Activated effector memory CD4-positive, alpha-beta T cell treated with Interleukin-2 at 50 U/mL for 16 hours (primary cell): ENCODE measurements at places on chromosomes 5 and 9.
A peak's percentile ranks its signal among the peaks of the same experiment; 100 is the strongest.

- DNase-seq, result no peak
Observed at GRCh38 chr9:100459963-100460362, 13.0 kb upstream of the TMEFF1 start.

- no peak for DNase-seq
Observed at GRCh38 chr9:138033950-138034349, 156.4 kb downstream of the CACNA1B start.

- no peak for DNase-seq
Observed at GRCh38 chr9:136714893-136715274, 2.5 kb downstream of the DIPK1B start.

GRCh38 chr5:10122076-10122726 is 127.5 kb downstream of the ATPSCKMT start:
- DNase-seq, result no peak

- no peak for DNase-seq
Observed at GRCh38 chr9:22722492-22722891, 275.9 kb downstream of the DMRTA1 start.

GRCh38 chr9:92663951-92664350 is 6.0 kb downstream of the IPPK start:
- DNase-seq, result no peak

- DNase-seq, result no peak
Observed at GRCh38 chr9:36091026-36091953, 45.2 kb upstream of the GLIPR2 start.

DNA sequence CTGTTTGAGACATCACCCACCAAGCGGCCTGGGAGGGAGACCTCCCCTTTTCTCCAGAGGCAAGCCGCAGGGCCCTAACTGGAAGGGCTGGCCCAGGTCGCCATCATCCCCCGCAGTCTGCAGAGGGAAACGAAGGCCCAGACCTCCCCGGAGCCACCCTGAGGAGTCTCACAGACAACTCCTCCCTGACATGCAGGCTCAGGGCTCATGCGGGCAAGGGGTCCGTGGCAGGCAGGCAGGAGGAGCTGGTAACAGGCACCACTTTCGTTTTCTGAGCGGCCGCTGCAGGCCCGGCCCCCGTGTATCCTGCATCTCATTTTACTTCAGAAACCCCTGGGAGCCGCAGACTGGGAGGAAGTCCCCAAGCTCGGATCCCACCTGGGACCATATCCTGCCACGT is 192.0 kb upstream of the PPP1R26 start:
- DNase-seq, result no peak

- DNase-seq, result no peak
Observed at GRCh38 chr5:75203604-75204003, 33.1 kb downstream of the ANKRD31 start.

GRCh38 chr9:109414125-109414785 is 83.9 kb downstream of the PTPN3 start:
- DNase-seq, result no peak

GRCh38 chr5:35228310-35228709 is 2.0 kb downstream of the PRLR start:
- no peak for DNase-seq

DNA sequence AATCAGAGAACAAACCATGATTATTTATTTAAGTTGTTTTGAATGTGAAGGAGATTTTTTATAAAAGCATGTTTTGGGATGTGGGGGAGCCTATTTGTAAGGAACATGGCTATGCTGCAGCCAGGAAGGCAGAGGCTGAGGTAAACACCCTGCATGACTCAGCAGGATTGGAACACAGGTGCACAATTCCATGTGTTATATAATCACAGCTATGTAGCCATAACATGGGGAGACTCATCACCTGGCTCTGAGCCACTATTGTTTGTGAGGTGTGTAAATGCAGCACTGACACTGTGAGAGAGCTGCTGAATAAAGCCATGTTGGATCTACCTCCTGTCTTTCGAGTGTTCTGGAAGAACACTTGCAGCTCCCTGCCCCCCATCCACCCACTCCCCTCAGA is 1009.8 kb downstream of the DNAH5 start:
- DNase-seq, result no peak

DNA sequence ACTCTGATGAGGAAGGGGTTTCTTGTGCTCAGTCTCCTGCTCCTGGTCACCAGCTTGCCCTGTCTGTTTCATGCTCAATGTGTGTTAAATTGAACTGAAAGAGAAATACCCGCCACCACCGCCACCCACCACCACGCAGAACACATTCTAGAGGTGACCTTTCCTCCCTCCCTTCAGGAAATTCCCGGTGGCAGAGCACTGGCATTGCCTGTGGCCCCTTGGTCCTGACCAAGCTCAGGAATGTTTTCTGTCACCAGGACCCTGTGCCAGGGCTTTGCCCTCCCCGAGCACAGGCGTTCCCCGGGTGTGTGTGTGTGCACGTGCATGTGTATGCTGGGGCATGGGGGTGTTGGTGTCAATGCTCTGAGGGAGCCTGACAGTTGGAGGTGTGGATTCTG is 10.2 kb upstream of the SLC25A51 start:
- no peak for DNase-seq

DNA sequence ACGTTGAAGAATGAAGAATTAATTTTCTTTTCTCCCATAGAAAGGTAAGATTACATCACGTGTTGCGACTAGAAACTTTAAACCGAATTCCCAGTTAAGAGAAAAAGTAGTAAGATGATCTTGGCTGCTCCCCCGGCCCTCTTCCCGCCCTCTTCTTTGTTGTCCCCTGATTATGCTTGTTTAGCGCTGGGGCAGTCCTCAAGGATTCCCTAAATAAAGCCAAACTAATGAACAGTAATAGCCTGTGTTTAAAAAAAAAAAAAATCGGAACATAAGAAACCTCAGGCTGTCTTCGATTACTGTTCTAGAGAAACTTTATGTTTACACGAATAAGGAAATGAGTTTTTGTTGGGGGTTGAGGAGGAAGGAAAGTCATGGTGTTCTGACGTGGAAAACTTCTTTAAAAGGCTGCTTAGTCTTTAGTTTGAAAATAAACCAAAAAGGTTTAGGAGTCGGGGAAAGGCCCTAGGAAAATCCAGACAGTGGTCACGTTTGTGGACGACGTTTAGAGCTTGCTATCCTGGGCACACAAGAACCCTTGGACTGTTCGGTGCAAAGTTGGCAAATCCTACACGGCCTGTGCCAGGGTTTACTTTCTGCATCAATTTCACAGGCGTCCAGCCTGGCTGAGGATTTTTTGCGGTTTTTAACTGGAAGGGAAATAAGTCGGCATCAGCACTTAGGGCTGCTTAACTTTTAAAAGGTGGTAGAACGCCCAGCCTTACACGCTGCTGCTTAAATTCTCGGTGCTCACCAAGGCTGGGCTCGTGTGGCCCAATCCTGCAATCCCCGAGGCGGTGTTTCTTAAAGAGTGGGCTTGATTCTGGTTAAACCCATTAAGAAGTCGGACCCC is 1.1 kb upstream of the MAT2B start:
- DNase-seq, result peak; percentile 27

- no peak for DNase-seq
Observed at GRCh38 chr9:133275105-133276000, at the start of gene ABO. TSS of gene ABO (minus strand) at chr9:133275201.

GRCh38 chr5:39176759-39177630 is 42.4 kb downstream of the FYB1 start:
- no peak for DNase-seq

DNA sequence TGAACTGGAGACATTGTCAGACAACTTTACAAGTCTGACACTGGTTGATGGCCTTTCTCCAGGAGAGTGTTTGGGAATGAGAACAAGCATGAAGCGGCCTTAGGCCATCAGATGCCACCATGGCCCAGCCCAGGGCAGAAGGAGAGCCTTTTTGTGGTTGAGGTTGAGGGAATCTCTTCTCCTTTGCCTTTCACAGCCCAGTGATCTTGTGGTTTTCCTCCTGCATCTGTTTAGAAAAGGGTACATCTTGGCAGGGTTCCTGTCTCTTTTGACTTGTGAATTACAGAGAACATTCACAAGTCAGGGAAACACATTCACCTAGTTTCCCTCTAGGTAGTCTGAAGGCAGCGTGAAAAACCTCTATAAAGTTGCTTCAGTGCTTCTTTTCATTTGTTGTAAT is 27.5 kb downstream of the DMRT2 start:
- DNase-seq, result no peak

DNA sequence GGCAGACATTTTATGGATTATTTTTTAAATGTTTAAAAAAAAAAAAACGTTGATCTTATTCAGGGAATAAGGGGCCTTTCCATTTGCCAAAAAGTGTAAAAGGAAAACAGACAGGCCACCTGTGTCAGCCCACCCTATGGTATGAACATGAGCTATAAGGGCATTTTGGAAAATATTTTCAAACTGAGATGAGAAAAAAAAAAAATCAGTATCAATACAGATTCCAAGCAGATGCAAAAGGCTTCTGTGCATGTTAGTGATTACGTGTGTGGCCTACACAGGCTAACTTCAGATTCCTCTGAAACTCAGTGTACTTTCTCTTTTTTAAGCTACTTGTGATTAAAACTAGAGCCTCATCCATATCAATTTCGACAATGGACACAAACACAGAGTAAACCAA is 189.9 kb downstream of the BNC2 start:
- no peak for DNase-seq

GRCh38 chr9:114050646-114051045 is 27.5 kb downstream of the AMBP start:
- DNase-seq, result no peak

DNA sequence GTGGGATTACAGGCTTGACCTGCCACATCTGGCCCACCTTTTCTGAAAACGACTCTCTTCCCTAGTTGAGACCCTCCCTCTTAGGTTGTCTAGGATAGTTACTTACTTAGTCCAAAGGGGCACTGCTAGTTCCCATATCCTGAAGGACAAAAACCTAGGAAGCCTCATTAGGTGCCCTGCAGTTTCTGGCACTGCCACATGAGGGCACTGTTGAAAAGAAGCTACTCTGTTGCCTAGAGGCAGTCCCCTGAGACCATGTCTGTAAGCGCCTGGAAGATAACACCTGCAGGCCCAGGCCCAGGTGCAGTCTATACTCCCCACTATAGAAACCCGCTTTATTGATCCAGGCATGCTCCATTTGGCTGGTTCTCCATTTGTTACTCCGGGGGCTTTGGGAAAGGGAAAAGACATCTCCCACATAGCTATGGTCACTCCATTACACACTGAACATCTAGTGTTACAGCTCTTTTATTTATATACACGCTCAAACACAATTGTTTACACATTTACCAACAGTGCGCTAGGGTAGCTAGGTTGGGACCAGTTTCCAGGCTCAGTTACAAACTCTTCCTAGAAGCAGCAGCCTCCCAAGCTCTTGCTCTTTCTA is 73.4 kb upstream of the PPARGC1B start:
- no peak for DNase-seq
